ENCODE measurements at places on chromosomes 3 and 15.

DNA sequence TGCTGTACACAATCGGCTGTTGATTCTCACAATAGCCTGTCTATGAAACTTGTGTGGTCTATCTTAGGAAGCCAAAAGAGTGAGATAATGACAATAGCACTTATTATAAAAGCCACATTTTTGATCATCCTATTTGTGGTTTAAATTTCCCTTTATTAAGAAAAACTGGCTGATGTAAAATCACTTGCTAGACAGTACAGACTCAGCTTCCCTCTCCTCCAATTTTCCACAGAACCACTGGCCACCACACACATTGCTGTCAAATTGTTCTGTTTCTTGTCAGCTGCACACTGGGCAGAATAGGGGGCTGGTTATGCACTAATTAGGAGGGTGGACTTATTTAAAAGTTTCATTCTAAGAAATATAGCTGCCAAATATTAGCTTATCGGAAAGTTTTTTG, 425.9 kb downstream of the EPHA3 start:
- DNase-seq = no peak

DNA sequence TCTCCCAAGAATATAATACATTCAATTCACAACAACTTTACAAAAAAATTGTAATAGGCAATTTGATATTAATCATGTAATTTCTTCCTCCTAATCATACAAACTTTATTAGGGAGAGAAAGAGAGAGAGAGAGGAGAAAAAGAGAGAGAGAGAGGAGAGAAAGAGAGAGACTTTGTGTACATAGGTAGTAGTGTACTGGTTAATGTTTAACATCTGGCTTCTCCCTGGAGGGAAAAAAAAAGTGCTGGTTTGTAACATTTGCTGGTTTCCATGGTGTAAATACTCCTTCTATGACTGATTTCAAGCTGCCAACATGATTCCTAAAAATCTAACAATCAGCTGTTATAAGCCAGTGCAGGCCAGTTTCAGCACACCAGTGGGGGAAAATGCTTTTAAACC, 98.0 kb upstream of the ARHGEF26 start:
- no peak for DNase-seq

DNA sequence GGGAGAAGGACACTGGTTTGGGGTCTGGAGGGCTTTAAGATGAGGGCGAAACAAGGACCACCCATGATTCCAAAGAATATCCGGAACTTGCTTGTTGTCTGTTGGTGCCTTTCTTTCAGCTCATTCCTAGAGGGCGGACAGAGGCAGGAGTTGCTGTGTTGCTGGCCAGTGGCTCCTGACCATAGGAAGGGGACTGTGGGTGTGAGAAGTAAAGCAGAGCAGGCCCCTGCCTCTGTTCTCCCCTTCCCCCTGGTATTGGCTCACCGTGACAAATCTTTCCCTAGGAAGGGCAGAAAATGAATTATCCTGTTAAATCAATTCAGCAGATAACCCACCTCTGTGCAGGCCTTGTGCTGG, 89.1 kb downstream of the LIPC start:
- no peak for DNase-seq

GRCh38 chr15:64883100-64883581, 28.6 kb upstream of the ANKDD1A start:
- DNase-seq = no peak

- DNase-seq = no peak
Measured at GRCh38 chr3:40653001-40653400, 128.2 kb downstream of the ZNF621 start.

DNA sequence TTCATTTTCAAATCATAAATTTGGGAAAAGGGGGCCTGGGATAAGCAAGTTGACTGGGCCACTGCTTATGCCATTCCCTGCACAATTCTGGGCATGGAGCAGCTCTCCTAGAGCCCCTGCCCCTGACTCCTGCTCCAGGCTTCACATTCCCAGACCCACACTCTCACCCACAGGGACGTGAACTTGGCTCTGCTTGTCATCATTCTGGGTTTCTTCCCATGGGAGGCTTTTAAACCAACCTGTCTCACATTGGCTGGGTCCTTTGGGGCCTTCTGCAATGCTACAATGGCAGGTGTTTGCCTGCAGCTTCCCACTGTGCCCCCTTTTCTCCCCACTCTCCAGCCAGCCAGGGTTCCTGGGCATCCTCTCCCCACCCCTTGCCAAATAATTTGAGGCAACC, 49.1 kb downstream of the CYP19A1 start:
- no peak for DNase-seq

DNA sequence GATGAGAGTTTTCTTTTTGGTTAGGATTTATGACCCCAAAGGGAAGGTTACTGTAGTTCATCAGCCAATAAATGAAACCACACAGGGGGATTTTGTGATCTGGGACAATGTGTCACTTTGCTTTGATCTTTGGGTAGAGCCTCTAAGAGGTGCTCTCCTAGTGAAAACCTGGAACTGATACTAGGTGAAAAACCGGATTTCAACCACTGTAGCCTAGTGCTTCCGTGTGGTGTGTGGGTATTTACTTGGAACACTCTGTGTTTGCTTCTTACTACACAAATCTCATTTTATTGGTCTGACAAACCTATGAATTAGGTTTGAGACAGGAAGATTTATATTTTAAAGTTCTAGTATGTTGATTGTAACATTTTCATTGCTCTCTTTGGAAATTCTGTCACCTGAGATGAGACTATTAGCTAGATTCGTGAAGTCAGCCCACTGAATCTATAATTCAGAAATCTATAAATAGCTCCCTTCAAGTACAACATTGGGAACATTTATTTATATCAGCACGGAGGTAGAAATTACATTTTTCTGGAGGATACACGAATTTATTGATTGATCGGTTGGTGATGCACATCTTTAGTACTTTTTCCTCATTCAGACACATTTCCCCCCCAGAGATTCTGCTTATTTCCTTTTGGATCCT, 119.8 kb downstream of the AKAP13 start:
- DNase-seq = no peak

GRCh38 chr3:137324114-137324513, 366.3 kb downstream of the IL20RB start:
- no peak for DNase-seq

GRCh38 chr15:63601704-63602185, 4.6 kb downstream of the FBXL22 start:
- DNase-seq = no peak

- no peak for DNase-seq
Measured at GRCh38 chr3:186551387-186551786, 7.2 kb upstream of the CRYGS start.

- no peak for DNase-seq
Measured at GRCh38 chr3:139443186-139443585, 33.1 kb downstream of the RBP2 start.

GRCh38 chr15:22811640-22812039, 25.2 kb downstream of the NIPA1 start:
- no peak for DNase-seq

DNA sequence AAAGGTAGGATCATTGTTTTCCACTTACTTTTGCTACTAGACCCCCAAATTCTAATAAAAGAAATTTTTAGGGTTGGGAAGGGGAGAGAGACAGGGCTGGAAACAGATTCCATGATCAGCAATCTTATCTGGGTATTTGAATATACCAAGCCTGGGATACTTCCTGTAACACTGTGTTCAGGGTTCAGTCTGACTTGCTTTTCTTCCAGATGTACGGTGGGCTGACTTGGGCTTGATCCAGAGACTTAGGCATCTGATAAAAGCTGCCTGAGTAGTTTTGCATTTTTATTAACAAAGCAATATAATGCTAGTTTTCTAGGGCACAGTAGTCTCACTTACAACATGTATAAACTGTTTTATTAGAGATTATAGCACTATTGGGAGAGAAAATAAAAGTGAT, 49.2 kb downstream of the KCNMB2 start:
- no peak for DNase-seq

DNA sequence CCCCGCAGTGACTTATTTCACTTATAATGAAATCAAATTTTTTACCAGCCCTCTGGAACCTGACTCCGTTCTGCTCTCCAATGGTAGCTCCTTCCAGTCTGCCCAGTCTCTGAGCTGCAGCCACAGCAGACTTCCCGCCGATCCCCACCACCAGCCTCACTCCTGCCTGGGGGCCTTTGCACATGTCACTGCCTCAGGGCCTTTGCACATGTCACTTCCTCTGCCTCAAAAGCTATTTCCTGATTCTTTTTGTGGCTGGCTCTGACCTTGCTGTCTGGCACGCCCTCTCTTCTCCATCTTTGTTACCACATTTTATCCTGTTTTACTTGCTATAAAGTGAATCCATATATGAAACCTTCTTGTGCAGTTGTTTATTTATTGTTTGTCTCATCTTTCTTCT, 277.4 kb downstream of the EPHB1 start:
- DNase-seq = no peak

- no peak for DNase-seq
Measured at GRCh38 chr15:45710657-45711056, 75.8 kb downstream of the SQOR start.

DNA sequence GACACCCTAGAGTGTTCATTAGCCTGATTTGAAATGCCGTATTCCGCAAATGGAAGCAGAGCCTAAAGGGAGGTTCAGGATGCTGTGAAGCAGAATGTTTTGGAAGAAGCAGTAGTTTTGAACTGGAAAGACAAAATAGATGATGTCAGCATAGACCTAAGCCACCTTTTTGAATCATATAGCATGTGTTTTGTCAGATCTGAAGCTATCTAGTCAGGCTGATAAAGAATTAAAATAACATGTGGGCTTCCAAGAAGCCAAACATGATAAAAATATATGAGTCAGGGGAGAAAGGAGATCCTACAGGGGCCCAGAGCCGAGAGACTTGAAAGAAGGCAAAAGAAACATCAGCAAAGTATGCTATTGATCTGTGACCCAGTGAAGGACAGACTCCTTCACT, 47.2 kb upstream of the RASA2 start:
- no peak for DNase-seq

DNA sequence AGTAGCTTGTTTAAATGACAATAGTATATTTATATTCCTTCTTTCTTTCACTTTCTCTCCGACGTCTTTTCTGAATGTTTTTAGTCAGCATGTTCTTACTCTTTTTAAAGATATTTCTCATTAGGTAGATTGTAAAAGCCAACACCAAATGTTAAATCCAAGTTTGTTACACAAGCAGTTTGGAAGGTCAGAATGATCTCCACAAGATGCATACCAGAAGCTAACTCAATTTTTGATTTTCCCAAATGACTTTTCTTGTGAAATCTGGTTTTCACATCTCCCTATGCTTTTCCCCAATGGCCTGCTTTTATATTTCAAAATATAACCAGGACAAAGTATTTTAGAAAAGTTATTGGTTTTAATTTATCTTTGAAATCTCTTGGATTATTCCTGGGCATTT, 49.7 kb upstream of the TPRG1 start:
- no peak for DNase-seq

GRCh38 chr3:53570709-53571108, 76.3 kb downstream of the CACNA1D start:
- no peak for DNase-seq

- DNase-seq = no peak
Measured at GRCh38 chr3:30610702-30611368, 4.4 kb downstream of the TGFBR2 start.

- no peak for DNase-seq
Measured at GRCh38 chr15:25445412-25445811, 6.6 kb upstream of the UBE3A start.

- DNase-seq = no peak
Measured at GRCh38 chr15:89360294-89360971, 25.8 kb upstream of the POLG start.

DNA sequence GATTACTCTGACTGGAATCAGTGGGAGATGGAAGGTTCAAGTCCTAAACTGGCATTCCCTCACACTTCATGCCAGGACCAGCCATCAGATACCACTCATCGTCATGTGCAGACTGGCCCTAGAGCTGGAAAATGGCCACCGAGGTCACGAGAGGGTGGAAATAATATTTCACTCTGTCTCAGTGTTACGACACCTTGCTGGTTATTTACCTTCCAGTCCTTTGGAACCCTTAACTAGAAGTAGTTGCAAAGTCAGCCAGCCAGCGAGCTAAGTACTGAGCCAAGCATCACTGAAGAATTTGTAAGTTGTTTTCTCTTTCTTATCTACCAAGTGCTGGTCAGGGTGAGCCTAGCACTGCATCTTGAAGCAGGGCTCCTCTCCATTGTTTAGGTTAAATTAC, 309.9 kb upstream of the RASGRP1 start:
- no peak for DNase-seq

DNA sequence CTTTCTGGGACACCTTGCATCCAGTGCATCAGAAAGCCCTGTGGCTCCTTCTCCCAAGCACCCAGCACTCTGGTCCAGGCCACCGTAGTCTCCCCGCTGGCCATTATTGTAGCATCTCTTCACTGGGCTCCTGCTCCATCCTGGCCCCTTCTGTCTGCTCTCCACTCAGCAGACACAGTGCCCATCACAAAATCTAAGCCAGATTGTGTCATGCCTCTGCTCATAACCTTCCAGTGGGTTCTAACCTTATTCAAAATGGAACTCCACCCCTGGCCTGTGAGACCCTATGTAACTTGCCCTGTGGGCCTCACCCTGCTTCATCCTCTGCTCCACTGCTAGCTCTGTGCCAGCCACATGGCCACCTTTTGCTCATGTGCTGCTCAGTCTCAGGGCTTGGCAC, 31.7 kb upstream of the PRR23E start:
- no peak for DNase-seq

DNA sequence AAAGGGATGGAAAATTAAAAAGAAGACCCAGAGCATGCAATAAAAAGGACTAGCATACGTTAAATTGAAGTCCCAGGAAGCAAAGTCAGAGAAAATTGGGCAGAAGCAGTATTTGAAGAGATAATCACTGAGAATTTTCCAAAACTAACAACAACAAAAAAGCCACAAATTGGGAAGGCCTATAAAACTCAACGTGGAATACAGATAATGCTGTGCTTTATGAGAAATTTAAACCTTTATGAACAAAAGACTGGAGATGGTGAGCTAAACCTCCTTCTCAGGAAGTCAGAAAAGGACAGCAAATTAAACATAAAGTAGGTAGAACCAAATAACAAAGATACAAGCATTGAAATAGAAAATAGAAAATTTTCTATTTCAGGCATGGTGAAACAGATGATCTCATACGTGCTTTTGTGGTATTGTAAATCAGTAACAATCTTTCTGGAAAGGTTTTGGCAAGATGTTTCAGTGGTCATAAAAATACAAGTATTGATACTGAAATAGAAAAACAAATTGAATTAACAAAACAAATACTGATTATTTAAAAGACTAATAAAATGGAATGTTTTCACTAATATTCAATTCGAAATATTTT, 55.6 kb downstream of the LYSMD4 start:
- DNase-seq = no peak

GRCh38 chr3:142724682-142725356, 985 bp downstream of the TRPC1 start:
- peak; percentile 24 for DNase-seq
